Spinal cord (tissue), 10 donors: ENCODE measurements at places on chromosomes 13 and 19.

- DNase-seq, result no peak
These were observed 7.8 kb downstream of the SIGLEC12 start for GRCh38 chr19:51493776-51494175.

DNA sequence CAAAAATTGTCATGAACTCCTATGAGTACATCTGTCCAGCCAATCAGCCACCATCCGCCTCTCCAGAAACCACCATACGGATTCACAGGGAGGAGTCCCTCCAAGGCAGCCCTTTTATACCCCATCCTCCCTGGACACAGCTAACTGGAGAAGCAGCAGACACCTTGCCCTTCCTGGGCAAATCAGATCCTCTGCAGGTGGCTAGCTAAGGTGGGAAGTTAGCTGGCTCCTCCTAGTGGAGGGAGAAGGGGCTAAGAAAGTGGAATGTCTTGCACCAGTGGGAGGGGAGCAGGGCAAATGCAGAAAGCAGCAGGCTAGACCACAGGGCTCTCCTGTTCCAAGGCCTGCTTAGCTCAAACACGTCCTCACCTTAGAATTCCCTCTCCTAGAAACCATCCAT is 46.2 kb upstream of the UQCRFS1 start:
- DNase-seq, result no peak

GRCh38 chr19:46542428-46543230 is 47.0 kb upstream of the PNMA8B start:
- peak; percentile 80 for DNase-seq

DNA sequence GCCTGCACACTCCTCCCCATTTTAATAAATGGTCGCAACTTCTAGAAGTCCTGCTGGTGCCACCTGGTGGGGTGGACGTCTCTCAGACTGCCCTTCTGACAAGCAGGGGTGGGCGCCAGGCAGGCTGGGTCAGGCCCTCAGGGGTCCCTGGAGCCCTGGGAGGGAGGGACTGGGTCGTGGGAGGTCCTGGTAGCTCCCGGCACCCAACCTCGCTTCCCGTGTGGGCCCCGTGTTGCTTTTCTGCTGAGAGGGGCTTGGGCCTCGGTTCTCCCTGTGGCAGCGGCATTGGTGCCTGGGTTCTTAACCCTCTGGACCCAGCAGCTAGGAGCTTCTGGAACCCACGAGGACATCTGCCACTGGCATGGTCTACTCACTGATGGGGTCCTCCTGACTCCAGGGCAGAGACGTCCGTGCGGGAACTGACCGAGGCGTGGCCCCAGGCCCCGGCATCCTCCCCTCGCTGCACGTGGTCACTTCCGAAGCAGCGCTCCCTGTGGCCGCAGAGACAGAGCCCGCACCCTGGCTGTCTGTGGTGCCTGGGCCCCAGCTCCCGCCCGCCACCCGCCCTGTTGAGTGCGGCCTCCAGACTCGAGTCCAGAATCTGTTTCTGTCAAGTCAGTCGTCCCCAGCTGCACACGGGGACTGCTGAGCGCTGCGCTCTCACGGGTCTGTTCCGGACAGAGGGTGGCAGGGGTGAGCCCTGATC is 6.0 kb upstream of the TMPRSS9 start:
- DNase-seq, result no peak

GRCh38 chr19:13012690-13013608 is 17.7 kb downstream of the NFIX start:
- DNase-seq, result no peak
